ENCODE measurements at places on chromosomes 1 and 21.
A peak's percentile ranks its signal among the peaks of the same experiment; 100 is the strongest.

- no peak for DNase-seq
Observed at GRCh38 chr1:208581667-208582066, 337.5 kb upstream of the PLXNA2 start.

DNA sequence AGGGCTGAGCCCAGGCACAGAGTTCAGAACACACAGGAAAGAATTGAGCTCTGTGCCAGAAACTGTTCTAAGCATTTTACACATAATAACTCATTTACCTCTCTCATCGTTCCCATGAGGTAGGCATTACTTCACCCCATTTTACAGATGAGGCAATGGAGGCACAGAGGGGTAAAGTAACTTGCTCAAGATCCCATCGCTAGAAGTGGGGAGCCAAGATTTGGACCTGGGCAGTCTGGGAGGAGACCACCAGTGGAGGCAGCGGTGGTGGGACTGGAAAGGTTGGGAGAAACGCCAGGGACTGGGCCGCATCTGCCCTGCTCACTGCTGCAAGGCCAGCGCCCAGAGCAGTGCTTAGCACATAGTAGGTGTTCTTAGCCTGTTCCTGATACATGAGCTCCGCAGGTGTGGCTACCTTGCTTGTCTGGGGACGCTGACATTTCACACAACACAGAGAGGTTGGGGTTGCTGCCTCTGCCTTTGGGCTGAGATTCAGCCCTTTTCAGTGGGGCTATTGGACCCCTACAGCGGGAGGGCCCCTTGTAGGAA is 27.8 kb upstream of the EPS8L3 start:
- DNase-seq: peak; percentile 16

DNA sequence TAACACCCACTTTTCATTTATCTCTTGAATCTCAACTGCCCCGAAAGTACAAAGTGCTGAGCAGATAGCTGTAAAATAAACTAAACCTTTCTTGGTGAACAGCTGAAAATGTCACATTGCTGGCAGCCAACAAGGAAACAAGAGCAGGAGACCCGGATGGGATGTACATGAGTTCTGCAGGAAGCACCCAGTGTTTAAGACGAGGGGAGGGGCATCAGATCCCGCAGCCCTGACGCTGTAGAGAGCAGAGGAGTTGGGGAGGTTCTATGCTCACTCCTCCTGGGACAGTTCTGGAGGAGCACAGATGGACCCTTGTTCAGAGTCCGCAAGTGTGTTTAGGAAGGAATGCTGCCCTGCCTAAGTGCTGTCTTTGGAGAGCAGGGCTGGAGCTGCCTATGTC is 32.0 kb upstream of the EPHA8 start:
- no peak for DNase-seq

DNA sequence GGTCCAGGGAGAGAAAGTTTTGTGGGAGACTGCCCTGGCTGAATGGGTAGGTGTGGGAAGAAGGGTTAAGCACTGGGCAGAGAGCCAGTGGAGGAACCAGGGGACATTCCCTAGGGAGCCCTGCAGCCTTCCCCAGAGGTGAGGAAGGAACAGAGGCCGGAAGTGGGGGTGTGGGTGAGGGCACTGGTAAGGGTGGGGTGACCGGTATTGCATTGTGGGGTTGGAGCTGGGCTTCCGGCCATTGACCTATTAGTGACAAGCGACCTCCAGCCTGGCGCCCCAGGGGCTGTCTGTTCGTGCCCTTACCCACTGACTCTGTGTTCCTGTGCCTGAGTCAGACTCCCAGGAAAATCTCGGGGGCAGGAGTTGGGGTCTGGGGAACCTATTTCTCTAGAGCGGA is 3.5 kb upstream of the TSPAN1 start:
- no peak for DNase-seq

- DNase-seq: no peak
Observed at GRCh38 chr1:118914379-118915161, 73.6 kb downstream of the TBX15 start.

- DNase-seq: no peak
Observed at GRCh38 chr21:41188486-41189149, 20.7 kb downstream of the BACE2 start.

- DNase-seq: no peak
Observed at GRCh38 chr1:199242147-199242546, 603.3 kb downstream of the PTPRC start.

GRCh38 chr1:24828887-24829192 is 83.6 kb downstream of the CLIC4 start:
- DNase-seq: no peak

GRCh38 chr1:215744419-215744818 is 177.3 kb downstream of the KCTD3 start:
- no peak for DNase-seq

DNA sequence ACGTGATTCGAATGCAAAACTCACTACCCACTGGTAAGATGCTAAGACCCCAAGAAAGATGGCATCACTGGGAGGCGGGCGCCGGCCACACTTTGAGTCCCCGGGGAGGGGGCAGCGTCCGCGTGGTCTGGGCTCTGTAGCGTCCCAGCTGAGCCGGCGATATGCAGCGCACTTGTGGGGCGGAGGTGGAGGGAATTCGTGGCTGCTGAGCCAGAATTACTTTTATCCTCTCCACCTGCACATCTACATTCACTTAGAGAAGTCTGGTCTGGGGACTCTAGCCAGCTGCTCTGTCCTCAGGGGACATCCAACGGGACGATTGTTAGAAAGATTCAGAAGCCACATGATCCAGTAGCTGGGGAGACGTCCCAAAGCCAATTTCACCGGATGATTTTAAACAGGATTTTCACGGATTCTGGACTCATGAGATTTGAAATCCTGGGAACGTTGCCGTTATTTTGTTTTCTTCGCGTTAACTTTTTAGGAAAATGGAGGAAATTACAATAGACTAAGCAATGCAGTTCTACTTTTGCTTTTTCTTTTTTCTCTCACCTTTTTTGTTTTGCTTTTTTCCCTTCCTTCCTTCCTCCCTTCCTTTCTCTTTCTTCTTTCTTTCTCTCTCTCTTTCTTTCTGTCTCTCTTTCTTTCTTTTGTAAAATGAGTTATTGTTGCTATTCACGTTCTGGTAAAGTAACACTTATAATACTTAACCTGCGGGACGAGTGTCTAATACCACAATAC is 1.3 kb downstream of the JAM2 start:
- DNase-seq: peak; percentile 21

DNA sequence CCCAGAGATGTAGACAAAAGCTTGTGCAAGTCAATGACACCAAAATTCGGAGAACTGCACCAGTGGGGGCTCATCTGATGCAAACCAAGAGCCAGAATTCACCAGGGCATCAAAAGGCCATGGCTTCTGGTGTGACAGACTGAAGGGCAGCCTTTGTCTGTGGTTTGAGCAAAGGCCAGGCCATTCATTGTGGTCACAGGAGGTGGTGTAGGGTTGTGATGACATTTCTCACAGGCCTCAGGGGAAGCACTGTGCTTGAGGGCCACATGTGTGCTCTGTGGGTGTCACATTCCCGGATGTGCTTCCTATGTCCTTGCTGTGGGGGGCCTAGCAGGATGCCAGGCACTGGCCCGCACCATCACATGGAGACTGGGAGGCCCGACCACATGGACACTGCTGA is 22.5 kb upstream of the KCNE1 start:
- no peak for DNase-seq

DNA sequence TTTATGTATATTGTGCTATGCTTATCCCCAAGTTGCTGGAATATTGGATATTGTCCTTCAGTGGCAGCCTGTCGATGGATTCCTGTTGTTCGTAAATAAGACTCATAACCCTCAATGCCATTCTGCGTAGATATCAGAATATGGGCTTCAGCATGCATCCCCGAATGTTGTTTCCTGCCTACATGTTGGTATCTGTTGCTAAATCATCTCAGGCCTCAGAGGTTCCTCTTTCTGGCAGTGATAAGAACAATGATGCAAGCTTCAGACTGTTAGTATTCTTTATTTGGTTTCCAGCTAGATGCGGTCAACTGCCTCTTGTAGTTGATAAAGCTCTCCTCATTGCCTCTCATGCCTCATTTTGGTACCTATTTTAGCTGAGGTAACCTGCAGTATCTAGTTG is 2082.6 kb downstream of the MRPL39 start:
- no peak for DNase-seq

DNA sequence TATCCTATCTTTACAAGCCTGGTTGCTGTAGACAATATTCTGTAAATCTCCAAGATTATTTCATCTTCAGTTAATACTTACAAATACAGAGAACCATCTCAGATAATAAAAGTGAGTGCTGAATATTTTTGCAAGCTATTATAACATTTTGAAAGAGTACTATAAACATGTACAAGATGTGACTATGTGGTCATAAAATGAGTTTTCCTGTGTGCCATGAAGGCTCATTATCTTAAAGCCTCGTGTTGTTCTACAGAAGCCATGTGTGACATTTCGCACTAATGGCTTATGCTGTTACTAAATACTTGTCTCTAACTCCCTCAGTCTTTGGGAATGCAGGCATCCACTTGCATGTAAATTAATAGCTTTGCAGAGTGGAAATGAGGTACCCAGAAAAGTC is 48.3 kb downstream of the SAMSN1 start:
- DNase-seq: no peak

DNA sequence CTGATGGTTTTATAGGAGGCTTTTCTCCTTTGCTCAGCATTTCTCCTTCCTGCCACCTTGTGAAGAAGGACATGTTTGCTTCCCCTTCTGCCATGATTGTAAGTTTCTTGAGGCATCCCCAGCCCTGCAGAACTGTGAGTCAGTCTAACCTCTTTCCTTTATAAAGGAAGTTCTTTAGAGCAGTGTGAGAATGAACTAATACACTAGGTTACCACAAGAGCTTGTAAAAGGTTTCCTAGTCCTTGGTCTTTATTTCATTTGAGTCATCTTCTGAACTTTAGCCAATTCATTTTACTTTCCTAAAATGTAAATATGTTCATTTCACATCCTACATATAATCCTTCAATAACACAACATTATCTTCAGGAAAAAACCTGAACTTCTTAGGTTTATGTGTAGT is 365.3 kb downstream of the HHIPL2 start:
- no peak for DNase-seq

DNA sequence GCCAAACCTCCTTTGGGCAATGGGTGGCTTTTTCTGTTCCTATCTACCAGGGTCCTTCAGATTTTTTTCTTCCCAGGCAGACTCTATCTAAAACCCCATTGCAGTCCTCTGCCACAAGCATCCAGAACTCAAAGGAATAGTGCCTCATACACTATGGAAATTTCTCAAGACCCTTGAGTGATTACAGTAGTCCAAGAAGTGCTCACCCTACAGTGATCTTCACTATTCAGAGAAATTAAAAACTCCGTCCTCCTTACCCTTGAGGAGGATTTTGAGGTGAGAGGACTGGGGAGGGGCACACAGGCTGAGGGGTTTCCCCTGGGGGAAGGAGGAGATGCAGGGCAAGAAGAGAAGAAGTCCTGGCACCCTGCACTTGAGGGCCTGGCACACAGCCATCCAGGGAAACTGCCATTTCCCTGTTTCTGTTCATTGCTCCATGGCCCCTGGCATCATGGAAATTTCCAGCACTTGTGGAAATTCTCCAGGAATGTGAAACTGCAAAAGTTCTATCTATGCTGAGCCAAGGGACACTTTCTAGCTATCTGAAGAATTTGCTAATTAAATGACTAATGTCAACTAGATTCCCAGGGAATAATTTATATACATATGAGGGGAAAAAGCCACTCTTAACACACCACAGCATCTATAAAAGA is 102.5 kb upstream of the ATP1B1 start:
- no peak for DNase-seq

DNA sequence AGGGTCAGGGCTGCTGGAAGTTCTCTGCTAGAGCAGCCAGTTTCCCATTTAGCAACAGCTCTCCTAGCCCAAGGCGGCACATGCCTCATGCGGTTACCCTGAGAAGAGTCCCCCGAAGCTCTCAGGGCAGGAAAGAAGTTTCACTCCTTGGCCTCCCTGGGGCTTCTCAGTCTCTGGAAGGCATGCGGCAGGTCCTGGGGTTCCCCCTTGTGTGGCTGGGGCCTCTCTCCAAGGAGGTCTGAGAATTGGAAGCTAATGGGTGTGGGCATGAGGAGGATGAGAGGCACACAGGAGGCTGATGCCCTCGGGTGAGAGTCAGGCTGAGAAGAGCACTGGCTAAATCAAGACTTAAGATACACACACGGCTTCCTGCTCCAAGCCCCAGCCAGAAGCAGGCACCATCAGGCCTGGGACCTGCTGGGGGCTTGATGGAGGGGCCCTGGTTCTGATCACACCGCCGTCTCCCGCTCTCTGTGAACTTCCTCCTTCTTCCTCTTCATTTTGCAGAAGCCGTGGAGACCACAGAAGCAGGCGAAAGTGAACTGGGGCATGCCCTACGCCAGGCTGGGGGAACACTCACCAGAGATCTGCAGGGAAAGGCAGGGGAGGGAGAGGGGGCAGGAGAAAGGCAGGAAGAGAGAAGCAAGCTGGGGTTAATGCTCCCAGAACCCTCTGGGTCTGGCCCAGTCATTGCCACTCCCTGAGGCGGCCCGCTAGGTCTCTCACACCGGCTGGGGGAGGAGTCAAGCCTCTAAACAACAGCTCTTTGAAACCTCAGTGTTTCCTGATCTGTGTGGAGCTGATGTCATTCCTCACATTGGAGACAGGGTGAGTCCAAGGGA is 15.1 kb downstream of the BLACAT1 start:
- peak; percentile 87 for DNase-seq

DNA sequence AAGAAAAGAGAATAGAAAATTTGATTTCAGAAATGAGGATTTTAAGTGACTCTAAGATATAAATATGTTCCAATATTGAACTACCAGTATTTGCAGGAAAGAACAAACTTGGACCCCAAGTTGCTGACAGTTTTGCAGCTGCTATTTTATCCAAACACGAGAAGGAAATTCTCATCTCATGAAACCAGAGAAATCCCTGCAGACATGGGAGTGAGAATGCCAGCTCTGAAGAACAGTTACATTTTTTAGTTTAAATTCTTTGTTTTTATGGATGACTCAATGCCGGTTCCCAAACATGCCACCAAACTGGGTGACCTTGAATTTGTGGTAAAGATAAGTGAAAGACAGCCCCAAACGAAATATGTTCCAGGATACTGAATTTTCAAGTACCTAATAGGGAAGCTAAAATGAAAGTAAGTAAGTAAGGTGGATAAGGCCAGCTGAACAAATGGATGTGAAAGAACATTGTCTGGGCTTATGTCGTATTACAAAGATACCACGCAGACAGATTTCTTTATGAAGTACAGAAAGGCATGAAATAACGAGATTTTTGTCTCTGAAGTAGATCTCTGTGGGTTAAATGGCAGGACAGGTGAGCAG is 19.9 kb downstream of the TLR5 start:
- DNase-seq: no peak

GRCh38 chr1:64514197-64514765 is 44.4 kb downstream of the CACHD1 start:
- DNase-seq: no peak

- DNase-seq: no peak
Observed at GRCh38 chr1:69947837-69948236, 257.5 kb downstream of the LRRC40 start.

GRCh38 chr1:225451340-225451739 is 23.5 kb upstream of the LBR start:
- no peak for DNase-seq

DNA sequence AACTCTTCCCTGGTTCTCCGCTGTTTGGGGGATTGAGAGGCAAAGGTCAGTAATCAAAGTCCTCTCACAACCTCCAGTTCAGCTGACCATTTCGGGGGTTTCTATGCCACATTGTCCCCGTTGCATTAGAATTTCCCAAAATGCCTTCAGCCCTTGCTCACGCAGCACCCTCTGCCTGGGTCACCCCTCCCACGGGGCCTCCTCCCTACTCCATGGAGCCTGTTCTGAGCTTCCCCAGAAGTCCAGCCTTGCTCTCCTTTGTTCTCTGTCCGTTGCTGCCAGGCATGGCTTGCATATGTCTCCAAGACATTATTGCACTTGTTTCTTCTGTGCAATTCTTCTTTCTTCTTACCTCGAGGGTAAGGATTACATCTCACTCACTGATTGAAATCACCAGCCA is 16.5 kb downstream of the DMRTB1 start:
- DNase-seq: no peak

- DNase-seq: no peak
Observed at GRCh38 chr1:62110198-62110817, 84.3 kb upstream of the L1TD1 start.

Measured in activated naive CD4-positive, alpha-beta T cell treated with anti-CD3 and anti-CD28 coated beads, Interleukin-2, amount 10 ng/mL, durations not matched to agents 7 days and 5 days (primary cell).